ENCODE measurements at places on chromosomes 3 and 15.
A peak's percentile ranks its signal among the peaks of the same experiment; 100 is the strongest.

DNA sequence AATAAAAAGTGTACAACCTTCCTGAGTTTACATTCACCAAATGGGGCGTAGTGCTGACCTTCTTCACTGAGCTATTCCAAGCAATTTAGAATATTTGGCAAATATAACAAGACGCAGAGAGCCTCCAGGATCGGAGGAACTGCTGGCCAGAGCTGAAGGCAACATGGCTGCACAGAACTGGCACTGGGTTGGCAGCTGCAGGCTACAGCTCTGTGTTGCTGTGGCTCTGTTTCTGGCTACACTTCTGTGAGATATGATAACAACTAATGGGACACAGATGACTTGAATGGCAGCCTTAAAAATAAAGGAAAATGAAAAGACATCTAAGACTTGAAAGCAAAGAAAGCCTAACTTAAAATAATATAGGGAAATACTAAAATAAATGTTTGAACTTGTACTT is 10.8 kb upstream of the SLC6A20 start:
- DNase-seq = no peak

DNA sequence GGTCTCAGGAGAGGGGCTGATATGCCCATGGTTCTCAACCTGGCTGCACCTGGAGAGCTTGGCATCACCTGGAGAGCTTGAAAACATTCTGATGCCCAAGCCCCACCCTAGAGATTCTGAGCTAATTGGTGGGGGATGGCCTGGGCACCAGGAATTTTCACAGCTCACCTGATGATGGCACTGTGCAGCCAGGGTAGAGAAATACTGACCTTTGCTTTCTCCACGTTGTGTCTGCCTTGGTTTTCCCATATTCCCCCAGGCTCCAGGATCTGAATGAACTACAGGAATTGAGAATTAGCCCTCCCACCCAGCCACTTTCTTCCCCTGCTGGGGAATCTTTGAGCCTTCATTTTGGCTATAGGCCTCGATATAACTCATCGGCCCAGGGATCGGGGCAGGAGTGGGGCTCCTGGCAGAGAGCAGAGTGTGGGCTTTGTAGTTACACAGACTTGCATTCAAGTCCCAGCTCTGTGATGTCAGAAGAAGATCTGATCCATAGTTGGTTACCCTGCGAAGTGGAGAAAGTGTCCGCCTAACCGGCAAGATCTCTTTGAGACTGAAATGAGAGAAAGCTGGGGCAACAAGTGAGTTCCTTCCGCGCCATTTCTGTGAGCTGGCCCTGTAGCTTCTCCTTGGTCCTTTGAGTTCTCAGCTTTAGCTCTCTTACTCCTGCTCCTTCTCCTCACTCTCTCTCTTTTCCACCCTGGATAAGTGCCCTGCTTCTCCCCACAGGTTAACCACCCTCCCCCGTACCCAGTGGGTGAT is 33.1 kb upstream of the UBE2Q2 start:
- DNase-seq = no peak

GRCh38 chr3:177201700-177202397 is 4.6 kb upstream of the TBL1XR1 start:
- DNase-seq = no peak

DNA sequence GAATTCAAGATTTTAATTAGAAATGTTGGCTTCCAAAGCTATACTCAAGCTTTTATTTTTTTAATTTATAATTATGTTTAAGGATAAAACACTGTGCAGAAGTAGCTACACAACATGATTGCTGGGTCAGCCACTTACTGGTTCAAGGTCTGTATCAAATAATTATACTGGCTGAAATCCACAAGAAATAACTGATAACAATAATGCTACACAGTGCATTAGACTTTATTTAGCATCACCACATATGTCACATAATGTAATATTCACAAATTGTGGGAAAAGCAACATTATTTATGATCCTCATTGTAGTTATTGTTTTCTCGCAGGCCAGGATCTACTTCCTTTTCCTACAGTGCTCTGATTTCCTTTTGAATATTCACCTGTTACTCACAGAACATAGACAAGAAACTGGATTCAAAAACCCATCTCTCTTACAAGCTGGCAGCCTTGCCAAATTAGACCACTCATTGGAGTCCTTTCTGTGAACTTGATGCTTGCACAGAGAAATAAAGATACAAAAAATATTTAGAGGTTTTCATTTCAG is 161.7 kb downstream of the MECOM start:
- DNase-seq = no peak

- no peak for DNase-seq
These were observed 398 bp upstream of the RAB7A start for GRCh38 chr3:128725547-128726022.

- no peak for DNase-seq
These were observed 91.2 kb downstream of the AQP9 start for GRCh38 chr15:58229297-58229768.

- no peak for DNase-seq
These were observed 164.4 kb downstream of the WDR76 start for GRCh38 chr15:43991206-43991605.

GRCh38 chr3:20772869-20773268 is 586.9 kb upstream of the SGO1 start:
- DNase-seq = no peak

DNA sequence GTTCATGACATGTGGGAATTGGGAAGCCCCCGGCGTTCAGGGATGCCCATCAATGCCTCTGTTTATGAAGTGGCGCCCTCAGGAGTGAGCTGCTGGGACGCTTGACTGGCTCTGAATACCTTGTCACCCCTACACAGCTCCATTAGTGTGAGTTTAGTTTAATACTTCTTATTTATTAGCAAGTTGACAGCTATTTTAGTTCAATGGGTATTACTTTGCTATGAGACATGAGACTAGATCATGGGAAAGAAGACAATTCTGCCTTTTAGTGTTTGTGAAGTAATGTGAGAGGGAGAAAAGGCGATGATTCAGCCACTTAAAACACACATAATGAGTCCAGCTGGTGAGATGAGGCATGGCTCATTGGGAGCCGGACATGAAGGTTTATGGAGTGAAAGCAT is 678.5 kb downstream of the NR2F2 start:
- DNase-seq = no peak

- no peak for DNase-seq
These were observed 30.0 kb downstream of the SHQ1 start for GRCh38 chr3:72818092-72818773.

- no peak for DNase-seq
These were observed 8.5 kb downstream of the NR1I2 start for GRCh38 chr3:119790369-119790768.

DNA sequence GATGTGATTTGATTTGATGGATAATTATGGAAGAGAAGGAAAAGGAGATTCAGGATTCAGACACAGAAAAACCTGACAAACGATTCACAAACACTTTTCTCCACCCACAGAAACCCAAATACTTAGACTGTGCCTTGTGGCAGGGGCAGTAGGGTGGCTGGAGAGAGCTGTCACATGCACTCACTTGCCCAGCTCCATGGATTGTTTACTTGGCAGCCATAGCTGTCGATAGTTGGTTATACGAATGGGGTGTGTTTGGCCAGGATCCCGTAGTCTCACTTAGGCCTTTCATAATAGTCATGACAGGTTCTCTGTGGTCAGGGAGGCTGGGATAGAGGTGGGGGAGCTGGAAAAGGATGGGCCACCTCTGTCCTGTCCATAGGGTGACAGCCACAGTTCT is 76.9 kb downstream of the CACNA1D start:
- no peak for DNase-seq

DNA sequence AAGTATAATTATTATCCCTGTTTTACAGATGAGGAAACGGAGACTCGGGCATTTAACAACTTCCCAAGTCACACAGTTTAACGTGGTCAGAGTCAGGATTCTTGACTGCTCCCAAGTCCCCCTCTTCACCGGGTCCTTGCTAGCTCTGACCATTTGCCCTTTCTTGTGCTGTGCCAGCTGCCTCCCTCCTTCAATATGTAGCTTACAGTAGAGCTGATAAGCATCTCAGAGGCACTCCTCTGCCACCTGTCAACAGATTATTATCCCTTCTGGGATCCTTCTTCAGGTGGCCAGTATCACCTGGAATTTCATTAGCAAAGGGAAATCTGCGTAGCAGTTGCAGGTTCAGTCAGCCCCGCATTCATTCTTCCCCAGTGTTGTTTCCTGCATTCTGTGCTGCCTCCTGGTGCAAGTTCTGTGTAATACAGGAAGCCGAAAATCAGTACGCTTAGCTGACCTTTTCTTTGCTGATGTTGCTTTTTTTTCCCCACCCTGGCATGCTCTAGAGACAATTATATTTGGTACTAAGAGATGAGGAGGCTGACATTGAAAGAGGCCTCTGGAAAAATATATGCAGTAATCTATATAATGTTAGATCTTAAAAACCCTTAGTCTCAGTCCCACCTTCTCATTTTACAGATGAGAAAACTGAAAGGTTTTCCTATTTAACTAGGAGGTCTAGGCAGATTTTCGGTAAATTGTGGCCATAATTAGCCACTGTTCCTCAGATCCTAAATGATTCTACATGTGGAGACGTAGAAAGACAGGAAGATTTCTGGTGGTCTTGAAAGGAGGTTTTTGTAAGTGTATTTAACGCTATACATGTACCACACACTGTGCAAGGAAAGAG is 24.8 kb downstream of the TMOD2 start:
- DNase-seq = peak; percentile 44

DNA sequence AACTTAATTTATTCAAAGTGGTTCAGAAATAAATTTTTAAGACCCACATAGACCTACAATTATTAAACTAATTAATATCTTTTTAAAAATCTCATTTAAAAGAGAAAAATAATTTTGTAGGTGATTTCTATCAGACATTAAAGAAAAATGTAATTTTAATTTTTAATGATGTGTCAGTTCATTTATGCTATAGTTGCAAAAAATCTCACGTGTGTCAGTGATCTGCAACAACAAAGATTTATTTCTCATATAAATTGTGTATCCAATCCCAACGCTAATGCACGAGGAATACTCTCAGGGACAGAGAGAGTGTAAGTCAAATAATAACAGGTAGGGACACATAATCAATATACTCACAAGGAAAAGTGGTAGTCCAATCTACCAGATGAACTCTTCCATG is 456.6 kb upstream of the CCDC54 start:
- DNase-seq = no peak

- DNase-seq = no peak
These were observed at the start of gene MST1R for GRCh38 chr3:49903451-49904424. MST1R (minus strand) TSS chr3:49903873; CDS start chr3:49903609, 264 bp downstream.

- DNase-seq = no peak
These were observed 220.0 kb downstream of the C3orf38 start for GRCh38 chr3:88369767-88370166.
